Neural crest cell (in vitro differentiated cells): ENCODE measurements at places on chromosomes 1 and 21. TPM values are rescaled to one million over a fixed set of nuclear protein-coding genes. Genes with fewer than 3 reads are reported as not detected.

SLC44A3 gene
- 0.64 and 0.77 TPM in 2 replicates for total RNA-seq

NAXE gene
- 76.5 and 80.6 TPM in 2 replicates for total RNA-seq

VSIG8 gene
- total RNA-seq: not detected in 2 replicates

- H3K27ac ChIP-seq: no peak overlapping the region
- H3K4me1 ChIP-seq: peaks cover 16% of the 10 kb centered on the region
- DNase-seq: no peak
- H3K36me3 ChIP-seq: no peaks in the 10 kb centered on the region
- no peaks in the 10 kb centered on the region for H3K27me3 ChIP-seq
Measured at GRCh38 chr1:200625381-200625824, 4.9 kb upstream of the KIF14 start.

DNA sequence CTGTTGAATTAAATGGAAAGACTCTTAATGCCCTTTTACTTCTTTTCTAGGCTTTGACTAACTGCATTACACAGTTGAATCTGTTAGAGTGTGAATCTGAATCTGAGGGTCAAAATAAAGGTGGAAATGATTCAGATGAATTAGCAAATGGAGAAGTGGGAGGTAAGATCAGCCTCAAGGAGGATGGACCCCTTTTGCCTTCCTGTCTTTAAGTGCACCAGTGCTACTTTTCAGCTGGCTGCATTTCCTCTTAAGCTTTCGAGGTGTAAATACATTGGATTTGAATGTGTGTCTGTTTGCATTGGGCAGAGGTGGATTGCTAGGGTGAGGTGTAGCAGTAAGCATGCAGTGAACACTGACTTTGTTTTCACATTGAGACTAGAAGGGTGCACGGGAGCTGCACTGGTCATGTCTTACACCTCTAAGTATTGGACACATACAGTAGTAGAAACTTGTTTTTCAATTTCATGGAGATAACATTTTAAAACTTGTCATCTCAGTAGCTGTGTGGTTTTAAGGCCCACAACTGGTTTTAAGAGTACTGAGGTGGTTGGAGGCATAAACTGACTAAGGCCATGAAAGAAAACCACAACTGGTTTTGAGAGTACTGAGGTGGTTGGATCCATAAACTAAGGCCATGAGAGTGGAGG lies 35.4 kb downstream of the MIA3 start:
- DNase-seq: no peak
- no peak overlapping the region for H3K27ac ChIP-seq
- no peaks in the 10 kb centered on the region for H3K36me3 ChIP-seq
- H3K4me1 ChIP-seq: no peaks in the 10 kb centered on the region
- no peaks in the 10 kb centered on the region for H3K27me3 ChIP-seq

LRRC40 gene
- total RNA-seq: 27.7 and 28.0 TPM in 2 replicates

SPATA45 gene
- total RNA-seq: 0.68 and 1.3 TPM in 2 replicates

DNA sequence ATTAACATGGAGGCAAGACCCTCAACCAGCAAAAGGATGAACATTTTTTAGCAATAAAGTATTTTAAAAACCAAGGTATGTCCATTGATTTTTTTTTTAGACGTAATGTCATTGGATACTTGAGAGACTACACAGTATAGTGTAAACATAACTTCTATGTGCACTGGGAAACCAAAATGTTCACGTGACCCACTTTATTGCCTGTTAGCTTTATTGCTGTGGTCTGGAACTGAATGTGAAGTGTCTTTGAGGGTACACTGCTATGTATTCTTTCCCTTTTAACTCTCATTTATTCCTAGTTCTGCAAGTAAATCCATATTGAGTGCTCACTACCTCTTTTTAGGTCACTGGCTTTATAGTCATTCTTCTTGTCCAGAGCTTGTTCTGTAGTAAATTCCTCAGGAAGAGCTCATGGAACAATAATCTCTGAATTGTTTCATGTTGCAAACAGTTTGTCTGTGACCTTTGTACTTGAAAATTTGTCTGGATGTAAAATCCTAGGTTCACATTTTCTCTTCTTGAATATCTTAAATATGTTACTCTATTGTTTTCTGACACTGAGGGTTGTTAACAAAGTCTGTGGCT lies 20.6 kb downstream of the ABCD3 start:
- H3K36me3 ChIP-seq: peaks cover 32% of the 10 kb centered on the region
- no peaks in the 10 kb centered on the region for H3K27me3 ChIP-seq
- H3K4me3 ChIP-seq: no peak overlapping the region

DNA sequence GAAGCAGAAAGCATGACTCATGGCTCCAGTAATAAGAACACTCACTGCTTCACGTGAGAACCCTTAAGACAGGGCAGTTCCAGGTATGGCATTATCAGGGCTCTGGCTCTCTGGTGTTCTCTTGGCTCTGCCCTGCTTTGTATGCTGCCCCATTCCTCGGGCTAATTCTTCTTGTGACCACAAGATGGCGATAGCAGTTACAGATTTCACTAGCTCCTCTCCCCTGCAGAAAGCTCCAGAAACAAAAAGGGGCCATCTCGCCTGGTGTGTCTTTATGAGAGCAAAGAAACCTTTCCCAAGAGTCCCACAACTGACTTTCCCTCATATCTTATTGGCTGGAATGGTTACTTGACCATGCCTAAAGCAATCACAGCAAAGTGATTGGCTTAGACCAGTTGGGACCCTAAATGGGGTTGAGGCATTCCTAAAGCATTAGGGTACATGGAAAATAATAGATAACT lies 60.1 kb downstream of the F3 start:
- peak; percentile 34 for DNase-seq
- H3K27me3 ChIP-seq: no peaks in the 10 kb centered on the region
- H3K27ac ChIP-seq: no peak overlapping the region
- peaks cover 6% of the 10 kb centered on the region for H3K36me3 ChIP-seq
- H3K4me3 ChIP-seq: no peak overlapping the region

DNA sequence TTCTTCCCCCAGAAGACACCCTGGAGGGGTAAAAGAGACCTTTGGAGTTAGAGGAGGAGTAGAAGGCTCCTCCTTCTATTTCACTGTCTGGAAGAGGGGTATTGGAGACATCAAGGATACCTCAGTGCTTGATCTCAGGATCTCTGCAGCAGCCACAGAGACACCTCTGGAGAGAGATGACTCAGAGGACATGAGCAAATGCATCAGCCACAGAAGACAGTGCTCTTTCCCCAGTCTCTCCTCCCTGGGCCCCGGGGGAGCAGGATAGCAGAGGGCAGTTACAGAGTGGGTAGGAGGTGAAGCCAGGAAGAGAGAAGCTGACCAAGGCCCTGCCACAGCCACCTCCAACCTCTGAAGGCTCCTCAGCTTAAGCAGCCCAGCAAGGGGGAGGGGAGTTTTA lies 15.3 kb upstream of the TEDDM1 start:
- no peaks in the 10 kb centered on the region for H3K36me3 ChIP-seq
- H3K27ac ChIP-seq: no peak overlapping the region
- peaks cover 9% of the 10 kb centered on the region for H3K4me1 ChIP-seq
- DNase-seq: no peak

DNA sequence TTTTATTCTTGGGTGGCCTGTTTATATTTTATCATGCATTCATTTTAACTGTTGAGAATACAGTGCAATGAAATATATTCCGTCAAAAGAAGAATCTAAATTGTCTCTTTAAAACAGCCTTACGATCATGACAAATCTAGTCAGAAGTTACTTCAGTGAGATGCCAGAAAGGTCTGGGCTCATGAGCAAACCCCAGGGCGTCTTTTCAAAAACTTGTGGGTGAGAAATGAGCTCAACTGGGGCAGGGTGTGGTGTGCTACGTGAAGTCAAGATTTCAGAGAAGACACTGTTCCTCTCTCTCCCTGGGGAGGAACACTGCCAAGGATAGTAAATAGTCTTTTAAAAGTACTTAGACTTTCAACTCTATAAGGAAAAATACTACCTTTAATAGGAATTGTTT lies 13.4 kb upstream of the UAP1 start:
- no peak overlapping the region for H3K4me3 ChIP-seq
- no peak for DNase-seq
- H3K27ac ChIP-seq: no peak overlapping the region
- H3K27me3 ChIP-seq: no peaks in the 10 kb centered on the region
- H3K4me1 ChIP-seq: no peaks in the 10 kb centered on the region

- H3K27ac ChIP-seq: no peak overlapping the region
- no peak overlapping the region for H3K4me3 ChIP-seq
- no peaks in the 10 kb centered on the region for H3K27me3 ChIP-seq
- peaks cover 6% of the 10 kb centered on the region for H3K36me3 ChIP-seq
Measured at GRCh38 chr1:76110666-76111065, 36.1 kb downstream of the ST6GALNAC3 start.

DPT gene
- total RNA-seq: not detected in 2 replicates

DNA sequence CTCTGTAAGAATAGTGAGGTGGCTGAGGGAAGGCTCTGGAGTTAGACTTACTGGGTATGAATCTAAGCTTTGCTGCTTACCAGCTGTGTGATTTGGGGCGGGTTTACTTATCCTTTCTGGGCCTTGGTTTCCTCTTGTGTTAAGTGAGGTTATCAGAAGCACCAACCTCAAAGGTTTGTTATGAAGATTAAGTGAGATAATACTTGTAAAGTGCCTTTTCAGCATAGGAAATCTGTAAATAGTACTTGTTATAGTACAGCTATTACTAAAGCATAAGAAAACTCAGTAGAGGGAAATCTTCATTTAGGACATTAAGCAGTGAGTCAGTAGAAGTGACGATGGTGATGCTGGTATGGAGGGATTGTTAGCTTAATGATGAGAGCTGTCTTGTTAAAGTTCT lies 12.1 kb downstream of the HHAT start:
- DNase-seq: no peak
- no peaks in the 10 kb centered on the region for H3K4me1 ChIP-seq
- no peak overlapping the region for H3K27ac ChIP-seq
- no peak overlapping the region for H3K4me3 ChIP-seq

CFAP45 gene
- not detected in 2 replicates for total RNA-seq

DNA sequence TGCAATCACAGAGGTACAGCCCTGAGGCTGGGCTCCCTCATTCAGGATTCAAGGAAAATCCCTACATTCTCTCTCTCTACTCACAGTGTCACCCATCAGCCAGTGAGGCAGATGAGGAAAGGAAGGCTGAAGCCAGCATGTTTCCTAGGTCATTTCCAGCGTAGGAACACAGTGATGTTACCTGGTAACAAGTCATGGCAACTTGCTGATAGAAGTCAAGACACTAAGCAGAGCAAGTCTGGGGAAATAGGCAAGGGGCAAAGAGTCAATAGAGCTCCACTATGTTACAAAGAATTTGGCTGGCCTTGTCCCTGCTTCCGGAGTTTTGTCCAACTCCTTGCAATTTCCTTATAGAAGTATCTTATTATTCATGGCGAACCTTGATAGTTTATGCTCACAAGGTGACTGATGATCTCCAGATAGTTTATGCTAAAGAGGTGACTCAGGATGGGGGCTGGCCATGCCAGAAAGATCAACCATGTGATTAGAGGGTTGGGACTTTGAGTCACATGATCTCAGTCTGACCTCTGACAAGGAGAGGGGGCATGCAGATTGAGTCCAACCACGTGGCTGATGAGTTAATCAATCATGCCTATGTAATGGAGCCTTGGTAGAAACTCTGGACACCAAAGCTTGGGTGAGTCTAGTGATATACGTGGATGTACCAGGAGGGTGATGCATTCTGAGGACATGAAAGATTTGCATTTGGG lies 51.1 kb downstream of the SUSD4 start:
- H3K27ac ChIP-seq: no peak overlapping the region
- H3K4me3 ChIP-seq: no peak overlapping the region
- no peaks in the 10 kb centered on the region for H3K4me1 ChIP-seq

DNA sequence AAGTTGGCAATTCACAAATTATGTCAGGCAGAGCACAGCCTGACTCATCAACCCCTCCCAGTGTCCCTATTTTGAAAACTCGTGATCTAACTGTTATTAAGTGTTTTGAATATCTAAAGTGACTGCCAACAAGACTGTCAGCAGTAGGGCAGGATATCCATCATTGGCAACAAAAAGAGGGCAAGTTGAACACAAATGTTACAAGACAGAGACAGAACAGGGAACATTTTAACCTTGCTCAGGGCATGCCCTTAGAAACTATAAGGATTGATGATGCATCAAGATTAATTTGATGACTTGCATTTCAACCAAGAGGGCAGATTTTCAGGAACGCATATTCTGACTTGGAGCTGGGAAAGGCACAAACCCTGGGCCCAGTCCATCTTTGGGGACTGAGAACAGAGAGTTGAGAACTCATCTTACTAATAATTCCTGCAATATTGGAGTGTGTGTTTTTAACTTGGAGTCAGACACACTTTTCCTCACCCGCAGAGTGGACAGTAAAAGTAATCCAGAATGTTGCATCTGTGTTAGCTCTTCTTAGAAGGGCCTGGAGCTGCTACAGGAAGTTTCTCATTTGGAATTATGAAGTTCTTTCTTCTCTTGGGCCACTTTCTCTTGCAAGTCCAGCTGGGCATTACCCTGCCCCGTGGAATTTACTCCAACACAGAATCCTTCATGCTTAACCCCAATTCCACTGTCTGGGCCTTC lies 317.2 kb downstream of the LTN1 start:
- H3K4me3 ChIP-seq: no peak overlapping the region
- H3K27ac ChIP-seq: no peak overlapping the region
- H3K4me1 ChIP-seq: no peaks in the 10 kb centered on the region

CENPS gene
- total RNA-seq: 25.9 and 26.9 TPM in 2 replicates

UQCRH gene
- 325 and 341 TPM in 2 replicates for total RNA-seq

DNA sequence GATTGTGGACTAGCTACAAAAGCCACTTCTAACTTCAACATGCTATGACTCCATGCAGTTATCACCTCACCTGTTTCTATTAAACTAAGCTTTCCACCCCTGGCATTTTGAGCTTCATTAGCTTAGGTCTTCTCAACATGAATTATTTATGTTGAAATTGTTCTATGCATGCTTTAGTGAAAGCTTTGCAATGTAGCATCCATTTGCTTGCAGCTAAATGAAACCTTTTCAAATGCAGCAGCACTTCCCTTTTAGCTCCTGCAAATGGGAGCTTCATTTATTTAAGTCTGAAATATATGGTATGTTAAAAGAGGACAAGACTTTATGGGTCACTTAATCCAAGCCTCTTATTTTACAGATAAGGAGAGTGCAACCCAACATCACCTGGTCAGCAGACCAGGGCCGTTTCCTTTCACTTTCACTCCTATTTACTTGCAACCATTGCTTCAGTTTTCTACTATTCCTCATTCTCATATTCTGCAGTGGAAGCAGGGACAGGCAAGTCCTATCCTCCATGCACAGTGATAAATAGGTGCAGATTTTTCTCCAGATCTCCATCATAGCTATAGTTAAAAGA lies 56.4 kb upstream of the SAMSN1 start:
- no peaks in the 10 kb centered on the region for H3K4me1 ChIP-seq
- no peaks in the 10 kb centered on the region for H3K36me3 ChIP-seq
- no peak overlapping the region for H3K4me3 ChIP-seq
- H3K27ac ChIP-seq: no peak overlapping the region
- no peak for DNase-seq

TSACC gene
- 0.66 and 1.0 TPM in 2 replicates for total RNA-seq

GRCh38 chr1:228109962-228110488 lies 926 bp upstream of the MRPL55 start:
- peak overlapping the region; percentile 62 for H3K27ac ChIP-seq
- H3K4me3 ChIP-seq: peak overlapping the region; percentile 98
- H3K36me3 ChIP-seq: peaks cover 5% of the 10 kb centered on the region
- H3K27me3 ChIP-seq: peaks cover 12% of the 10 kb centered on the region
- no peak for DNase-seq

DNA sequence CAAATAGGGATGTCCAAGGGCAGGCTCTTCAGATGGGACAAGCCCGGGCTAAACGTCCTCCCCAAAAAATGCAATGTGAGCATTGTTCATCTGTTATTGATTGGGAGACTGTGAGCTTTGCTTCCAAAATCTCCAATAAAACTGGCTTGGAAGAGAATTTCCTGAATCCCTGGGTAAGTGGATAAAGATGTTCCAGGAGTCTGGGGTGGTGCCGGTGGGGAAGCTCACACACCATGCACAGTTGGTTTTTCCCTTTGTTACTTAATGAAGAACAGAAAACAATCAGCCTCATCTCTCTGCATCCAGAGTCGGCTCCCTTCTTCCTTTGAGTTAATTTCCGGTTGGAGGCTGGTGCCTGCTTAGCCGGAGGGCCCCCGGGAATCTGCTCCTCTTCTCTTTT lies 72.1 kb upstream of the ZBTB40 start:
- no peaks in the 10 kb centered on the region for H3K36me3 ChIP-seq
- H3K27me3 ChIP-seq: peaks cover 7% of the 10 kb centered on the region
- no peak overlapping the region for H3K27ac ChIP-seq
- no peak overlapping the region for H3K4me3 ChIP-seq
- H3K4me1 ChIP-seq: no peaks in the 10 kb centered on the region
